ENCODE measurements at places on chromosomes 11 and 22.

- DNase-seq = no peak
These were observed 78.6 kb downstream of the SYN3 start for GRCh38 chr22:32979606-32980005.

DNA sequence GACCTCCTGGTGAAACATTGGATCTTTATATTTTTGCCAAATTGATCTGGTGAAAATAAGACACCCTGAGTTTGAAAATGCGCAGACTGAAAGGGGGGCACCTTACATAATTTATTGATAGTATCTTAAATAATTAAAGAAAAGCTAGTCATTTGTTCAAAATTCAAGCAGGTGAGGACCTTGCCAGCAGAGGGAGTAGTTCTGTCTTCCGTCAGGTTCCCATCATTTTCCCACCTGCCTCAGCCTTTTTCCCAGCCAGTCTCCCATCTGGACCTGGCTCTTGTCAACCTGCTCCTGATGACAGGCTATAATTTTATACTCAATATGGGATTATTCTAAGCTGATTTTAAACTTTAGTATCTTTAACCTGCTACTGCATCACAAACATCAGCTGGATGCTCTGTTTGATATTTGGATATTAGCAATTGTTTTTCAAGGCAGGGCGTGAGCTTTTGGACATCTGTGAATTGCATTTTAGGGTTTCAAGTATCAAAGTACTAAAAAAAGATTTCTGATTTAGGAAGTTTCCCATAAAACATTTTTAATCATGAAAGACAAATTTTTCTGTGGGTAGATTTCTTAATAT is 132.0 kb downstream of the ELP4 start:
- DNase-seq = no peak

DNA sequence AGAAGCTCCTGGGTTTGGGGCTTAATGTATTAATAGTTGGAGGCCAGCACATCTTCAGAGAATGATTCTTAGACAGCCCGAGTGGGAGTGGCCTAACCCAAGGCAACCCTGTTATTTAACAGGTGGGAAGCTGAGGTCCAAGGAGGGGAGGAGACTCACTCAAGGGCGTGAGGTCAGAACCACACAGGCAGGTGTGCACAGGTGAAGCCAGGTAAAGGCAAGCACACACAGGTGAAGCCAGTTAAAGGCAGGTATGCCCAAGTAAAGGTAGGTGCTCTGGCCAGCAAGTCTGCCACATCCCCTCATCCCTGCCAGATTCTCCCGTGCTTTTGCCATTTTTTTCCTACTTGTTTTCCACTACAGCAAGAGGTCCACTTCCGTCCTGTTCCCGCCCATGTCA is 2.9 kb upstream of the SHANK2 start:
- DNase-seq = no peak

DNA sequence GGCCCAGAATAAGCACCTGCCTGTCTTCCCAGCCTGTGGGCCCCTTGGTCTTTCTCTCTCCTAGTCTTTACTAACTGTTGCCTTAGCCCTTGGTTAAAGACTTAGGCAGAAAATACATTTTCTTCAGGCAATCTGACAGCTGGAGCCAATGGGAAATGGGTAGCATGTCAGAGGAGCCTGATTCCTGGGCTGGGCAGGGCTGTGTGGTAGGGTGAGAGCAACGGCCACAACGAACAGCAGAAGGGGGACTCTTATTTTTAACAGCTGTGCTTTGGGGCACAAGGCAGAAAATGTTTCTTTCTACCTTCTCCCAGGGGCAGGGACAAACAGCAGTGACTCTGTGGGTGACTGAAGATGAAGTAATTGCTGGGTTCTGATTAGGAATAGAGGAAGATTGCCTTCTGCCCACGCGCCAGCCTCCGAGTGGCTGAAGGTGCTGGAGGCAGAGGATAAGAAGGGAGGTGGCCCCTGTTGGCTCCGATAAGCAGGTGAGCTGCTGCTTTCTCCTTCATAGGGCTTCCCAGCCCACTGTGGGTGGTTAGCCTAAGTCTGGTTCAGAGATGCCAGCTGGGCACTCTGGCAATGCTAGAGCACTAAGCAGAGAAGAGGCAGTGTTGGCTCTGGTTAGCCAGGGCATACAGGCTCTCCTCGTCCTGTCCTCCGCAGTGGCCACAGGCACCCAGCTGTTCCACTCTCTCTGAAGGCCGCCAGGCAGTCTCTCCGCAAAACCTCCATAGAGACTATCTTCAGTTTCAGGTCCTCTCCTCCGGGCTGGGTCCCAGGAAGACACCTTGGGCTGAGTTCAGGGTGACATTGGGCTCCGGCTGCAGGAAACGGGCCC is 1.5 kb downstream of the YPEL4 start:
- DNase-seq = no peak

- DNase-seq = no peak
These were observed 17.2 kb upstream of the OR5B21 start for GRCh38 chr11:58525037-58525614.

- no peak for DNase-seq
These were observed 7.9 kb upstream of the MCHR1 start for GRCh38 chr22:40671369-40671768.

DNA sequence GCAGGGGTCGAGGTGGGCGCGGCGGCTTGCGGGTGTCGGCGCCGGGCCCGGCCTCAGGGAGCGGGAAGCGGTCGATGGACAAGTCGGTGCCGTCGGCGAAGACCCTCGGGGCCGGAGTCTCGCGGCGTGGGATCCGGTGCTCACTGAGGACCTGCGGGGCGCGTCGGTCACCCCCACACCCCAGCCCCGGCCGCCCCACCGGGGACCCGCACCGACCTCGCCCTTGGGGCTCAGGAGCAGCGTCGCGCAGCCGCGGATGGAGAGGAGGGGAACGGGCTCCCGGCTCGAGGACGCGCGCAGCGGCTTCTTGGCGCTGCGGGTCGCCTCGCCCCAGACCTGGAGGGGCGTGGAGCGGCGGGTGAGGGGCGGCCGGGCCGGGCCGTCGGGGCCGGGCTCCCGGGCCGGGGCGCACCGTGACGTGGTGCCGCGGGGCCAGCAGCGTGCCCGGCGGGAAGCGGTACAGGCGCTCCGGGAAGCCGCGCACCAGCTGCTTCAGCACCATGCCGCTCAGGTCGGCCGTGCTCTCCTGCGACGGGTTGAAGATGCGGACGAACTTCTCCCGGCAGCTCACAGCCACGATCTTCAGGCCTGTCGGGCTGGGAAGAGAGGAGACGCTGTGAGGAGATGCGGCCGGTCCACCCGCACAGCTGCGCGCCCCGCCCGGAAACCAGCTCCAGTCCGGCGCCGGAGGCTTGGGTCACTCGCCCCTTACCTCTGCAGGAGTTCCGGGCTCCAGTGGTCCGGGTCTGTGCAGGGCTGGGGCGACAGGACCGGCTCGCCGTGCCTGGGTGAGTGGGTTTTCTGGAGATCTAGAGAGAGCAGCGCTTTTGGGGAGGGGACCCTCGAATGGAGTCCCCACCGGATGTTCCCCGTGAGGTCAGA is 4.5 kb downstream of the LMNTD2 start:
- DNase-seq = no peak

GRCh38 chr11:74641289-74641688 is 48.9 kb downstream of the POLD3 start:
- DNase-seq = no peak

DNA sequence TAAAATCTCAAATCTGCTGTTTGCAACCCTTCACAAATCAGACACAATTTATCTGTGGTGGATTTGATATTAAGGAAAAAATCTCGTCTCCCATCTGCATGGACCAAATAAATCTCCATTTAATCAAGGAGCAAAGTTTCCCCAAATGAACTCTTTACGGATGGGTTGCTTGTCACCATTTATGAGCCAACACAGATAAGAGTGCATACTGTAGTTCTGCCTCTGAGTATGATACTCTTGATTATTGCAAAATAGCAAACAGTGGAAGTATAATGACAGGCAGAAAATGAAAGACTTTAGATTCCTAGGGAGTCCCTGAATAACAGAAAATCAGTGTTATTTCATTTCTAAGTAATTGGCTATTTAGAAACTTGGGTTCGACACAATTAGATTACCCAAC is 1395.9 kb downstream of the FAM181B start:
- no peak for DNase-seq

GRCh38 chr22:32800994-32801536 is 440 bp upstream of the TIMP3 start:
- no peak for DNase-seq

- DNase-seq = no peak
These were observed 627.3 kb upstream of the KIRREL3 start for GRCh38 chr11:127627629-127628457.

DNA sequence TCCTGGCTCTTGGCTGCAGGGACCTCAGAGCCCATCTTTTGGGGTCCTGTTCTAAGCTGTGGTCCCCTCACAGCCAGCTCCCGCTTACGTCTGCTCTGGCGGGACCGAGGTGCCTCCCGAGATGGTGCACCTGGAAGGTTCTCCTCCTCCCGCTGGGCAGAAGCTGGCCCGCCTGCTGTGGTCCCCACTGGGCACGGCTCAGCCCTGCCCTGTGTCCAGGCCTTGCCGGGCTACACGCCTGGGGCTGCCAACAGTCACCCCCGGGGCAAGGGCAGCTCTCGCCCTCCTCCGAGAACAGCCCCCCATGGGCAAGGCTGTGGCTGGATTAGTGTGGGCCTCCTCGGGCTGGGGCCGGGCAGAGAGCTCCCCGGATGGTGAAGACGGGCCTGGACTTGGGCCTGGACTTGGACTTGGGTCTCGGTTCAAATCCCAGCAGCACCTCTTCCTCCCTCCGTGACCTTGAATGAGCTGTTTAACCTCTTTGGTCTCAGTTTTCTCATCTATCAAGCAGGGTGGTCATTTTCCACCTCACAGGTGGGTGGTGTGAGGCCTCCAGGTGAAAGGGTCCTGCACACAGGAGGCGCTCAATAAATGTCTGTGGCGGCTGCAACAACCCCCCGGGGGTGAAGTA is 998 bp downstream of the BAIAP2L2 start:
- no peak for DNase-seq

- peak; percentile 70 for DNase-seq
These were observed 22.8 kb downstream of the MYH9 start for GRCh38 chr22:36365020-36365411.

All from activated naive CD4-positive, alpha-beta T cell (primary cell).